H9 (cell line): ENCODE measurements at places on chromosomes 5 and 9. TPM values are rescaled to one million over a fixed set of nuclear protein-coding genes. Genes with fewer than 3 reads are reported as not detected.

RNF20 gene
- total RNA-seq, result 45.4 and 48.5 TPM in 2 replicates

SLC34A3 gene
- not detected in 2 replicates for total RNA-seq

MAN2A1 gene
- total RNA-seq, result 78.0 and 80.3 TPM in 2 replicates

CCIN gene
- 0.11 TPM in 1 of 2 replicates, not detected in the other for total RNA-seq

DNA sequence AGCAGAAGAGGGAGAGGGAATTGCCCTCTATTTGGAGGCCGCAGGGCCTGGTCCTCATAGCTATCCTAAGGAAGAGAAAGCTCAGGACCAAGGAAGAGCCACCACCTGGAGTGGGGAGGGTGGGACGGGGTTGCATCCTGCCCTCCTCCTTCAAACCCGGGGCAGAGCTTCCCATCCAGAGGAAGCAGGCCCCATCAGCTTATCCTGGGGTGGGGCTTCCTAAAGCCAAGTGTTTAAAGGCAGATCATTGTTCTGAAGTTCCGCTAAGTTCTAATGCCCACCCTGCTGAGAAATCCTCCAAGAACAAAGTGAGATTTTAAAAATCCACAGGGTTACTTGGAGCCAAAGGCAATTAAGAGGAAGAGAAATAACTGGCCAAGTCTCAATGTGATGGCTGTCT, 210.3 kb downstream of the C9orf152 start:
- H3K4me3 ChIP-seq, result no peak overlapping the region
- H3K4me1 ChIP-seq, result no peaks in the 10 kb centered on the region
- no peak for DNase-seq
- H3K27me3 ChIP-seq, result no peaks in the 10 kb centered on the region
- peaks cover 22% of the 10 kb centered on the region for H3K36me3 ChIP-seq

DNA sequence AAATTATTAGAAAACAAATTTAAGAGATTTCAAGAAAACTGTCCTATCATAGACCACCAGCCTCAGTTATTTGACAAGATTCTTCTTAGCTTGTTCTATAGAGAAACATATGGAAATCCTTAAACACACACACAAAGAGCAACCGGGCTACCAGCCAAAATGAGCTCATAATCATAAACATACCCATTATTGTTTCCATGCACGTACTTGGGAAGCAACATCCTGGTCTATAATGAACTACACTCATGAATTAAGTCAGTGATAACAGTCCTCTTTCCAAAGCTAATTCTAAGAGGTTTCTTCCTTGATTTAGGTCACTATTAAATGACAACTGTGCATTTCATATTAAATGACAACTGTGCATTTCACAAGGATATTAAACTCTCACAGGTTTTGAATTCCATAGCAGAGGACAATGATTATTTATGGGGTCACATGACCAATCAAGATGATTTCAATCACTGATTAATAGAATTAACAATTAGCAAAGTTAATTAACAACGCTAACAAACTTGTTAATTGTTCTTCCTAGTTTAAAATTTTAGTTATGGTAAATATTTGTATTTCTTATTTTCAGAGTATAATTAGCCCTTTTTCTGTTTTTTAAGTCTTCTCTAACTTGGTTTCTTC, 77.0 kb downstream of the OXCT1 start:
- H3K4me3 ChIP-seq, result no peak overlapping the region
- no peaks in the 10 kb centered on the region for H3K4me1 ChIP-seq
- H3K27me3 ChIP-seq, result no peaks in the 10 kb centered on the region

- H3K4me1 ChIP-seq, result no peaks in the 10 kb centered on the region
- H3K27me3 ChIP-seq, result no peaks in the 10 kb centered on the region
- no peaks in the 10 kb centered on the region for H3K36me3 ChIP-seq
Measured at GRCh38 chr5:87137283-87137682, 130.4 kb upstream of the RASA1 start.

DNA sequence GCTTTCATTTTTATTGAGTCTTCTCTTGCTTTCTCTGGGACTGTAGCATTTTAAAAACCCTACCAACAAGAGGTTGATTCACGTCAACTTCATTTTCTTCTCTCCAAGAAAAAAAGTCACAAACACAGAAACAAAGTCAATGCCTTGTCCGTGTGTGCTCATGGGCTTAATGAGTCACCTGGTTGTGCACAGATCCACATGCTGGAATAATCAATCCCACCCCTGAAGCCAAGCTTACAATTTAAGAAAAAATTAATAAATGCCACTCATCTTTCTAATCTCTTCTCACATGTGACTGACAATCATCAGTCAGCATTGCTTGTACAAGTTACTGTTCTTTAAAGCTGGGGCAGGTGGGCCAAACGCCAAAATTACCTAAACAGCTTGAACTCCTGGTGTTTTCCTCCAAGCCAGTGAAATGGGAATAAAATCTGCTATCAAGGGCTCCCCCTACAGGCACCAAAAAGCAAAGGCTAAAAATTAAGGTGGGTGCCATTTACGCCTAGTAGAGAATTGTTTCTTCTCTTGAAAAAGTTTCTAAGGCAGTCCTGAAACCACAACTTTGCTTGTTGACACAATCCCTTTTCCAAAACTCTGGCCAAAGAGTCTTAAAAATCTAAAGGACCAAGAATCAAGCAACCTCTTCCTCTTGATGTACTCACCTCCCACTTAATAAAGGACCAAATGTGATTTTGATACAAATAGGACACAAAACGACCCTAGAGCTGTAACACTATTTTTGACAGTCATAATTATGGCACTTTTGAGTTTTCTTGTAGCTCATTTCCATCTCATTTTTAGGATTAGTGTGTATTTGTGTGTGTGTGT, 21.3 kb downstream of the TRMO start:
- no peaks in the 10 kb centered on the region for H3K27me3 ChIP-seq
- H3K36me3 ChIP-seq, result no peaks in the 10 kb centered on the region
- no peak for DNase-seq
- no peaks in the 10 kb centered on the region for H3K4me1 ChIP-seq
- H3K4me3 ChIP-seq, result no peak overlapping the region
- H3K27ac ChIP-seq, result no peak overlapping the region
